PC-9 (cell line): ENCODE measurements at places on chromosomes 11 and 22.
A peak's percentile ranks its signal among the peaks of the same experiment; 100 is the strongest.

GRCh38 chr22:41116342-41116741 lies 23.9 kb downstream of the EP300 start:
- no peak for DNase-seq

DNA sequence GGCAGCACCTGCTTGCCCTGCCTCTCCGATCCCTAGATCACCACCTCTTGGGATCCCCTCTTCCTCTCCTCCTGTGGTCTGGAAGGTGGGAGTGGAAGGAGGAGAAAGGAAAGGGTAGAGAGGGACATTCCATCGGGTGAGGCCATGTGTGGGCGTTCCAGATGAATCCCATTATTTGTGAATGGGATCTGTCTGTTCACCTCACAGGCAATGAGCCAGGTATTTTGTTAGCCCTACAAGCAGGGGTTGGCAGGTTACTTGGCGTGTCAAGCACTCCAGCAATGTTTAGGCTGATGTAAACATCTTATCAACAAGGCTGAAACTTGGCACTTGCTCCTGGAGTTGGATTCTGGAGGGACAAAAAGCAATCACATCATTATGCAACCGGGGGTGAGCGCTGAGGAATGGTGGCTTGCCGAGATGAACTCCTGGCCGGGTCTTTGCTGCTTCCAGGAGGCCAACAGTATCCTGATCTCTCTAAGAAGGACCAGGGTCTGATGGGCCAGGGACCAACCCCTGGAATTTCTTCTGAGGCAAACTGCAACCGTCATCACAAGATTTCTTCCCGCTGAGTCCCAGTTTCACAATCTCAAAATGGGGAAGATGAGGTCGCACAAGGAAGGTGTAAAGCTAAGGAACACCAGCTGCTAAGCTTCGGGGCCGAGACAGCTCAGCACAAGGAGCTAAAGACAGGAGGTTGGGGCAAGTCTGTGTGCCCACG lies 7.8 kb downstream of the ADAMTS8 start:
- DNase-seq, result no peak

GRCh38 chr11:962688-963087 lies 37.0 kb downstream of the AP2A2 start:
- no peak for DNase-seq

DNA sequence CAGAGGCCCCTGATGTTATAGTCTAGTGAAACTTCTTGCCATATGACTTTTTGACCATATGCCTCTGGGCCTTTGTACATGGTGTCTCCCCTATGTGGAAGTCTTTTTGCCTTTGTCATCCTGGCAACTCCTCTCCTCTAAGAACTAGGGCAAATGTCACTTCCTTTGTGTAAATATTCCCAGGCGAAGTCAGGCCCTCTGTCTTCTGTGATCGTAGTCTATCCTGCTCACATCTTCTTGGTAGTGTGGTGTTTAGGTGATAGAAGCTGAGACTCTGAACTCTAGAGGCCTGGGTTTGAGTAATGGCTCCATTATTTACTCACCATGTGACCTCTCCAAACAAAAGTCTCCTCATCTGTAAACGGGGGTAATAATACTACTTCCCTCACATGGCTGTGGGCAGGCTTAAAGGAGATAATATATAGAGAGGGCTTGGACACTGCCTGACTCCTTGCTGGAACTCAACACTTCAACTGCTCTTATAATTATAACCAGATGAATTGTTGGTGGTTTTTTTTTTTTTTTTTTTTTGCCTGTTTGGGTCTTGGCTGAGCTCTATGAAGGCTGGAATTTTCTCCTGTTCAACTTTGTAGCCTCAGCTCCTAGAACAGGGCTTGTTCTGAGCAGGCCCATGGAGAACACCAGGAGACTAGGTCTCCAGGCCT lies 43.8 kb downstream of the INSC start:
- DNase-seq, result no peak

GRCh38 chr11:61814247-61814957 lies 2.4 kb downstream of the FADS1 start:
- DNase-seq, result peak; percentile 51

DNA sequence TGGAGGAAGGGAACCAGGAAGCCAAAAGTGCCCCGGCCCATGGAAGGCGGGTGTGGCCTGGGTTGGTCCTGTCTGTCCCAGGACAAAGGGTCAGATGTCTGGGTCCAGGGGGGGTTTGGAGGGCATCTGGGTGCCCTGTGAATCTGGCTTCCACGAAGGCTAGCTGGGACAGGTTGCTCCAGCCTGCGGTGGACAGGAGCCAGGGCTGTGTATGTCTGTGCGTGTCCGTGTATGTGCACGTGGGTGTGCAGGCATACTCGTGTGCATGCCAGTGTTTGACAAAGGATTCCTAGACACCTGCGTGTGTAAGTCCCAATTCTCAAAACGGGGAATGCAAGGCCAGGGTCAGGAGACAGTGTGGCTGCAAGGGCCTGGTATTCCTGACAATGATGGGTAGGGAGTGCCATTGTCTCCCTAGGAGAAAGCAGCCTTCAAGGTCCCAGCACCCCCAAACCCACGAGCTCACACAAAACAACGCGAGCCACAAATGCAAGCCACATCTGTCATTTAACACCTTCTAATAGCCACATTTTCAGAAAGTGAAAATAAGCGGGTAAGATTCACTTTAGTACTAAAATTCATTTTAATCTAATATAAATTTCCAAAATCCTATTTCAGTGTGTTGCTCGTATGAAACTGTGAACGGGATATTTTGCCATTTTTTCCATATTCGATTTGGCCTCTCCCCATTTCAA lies 78.4 kb upstream of the WNT7B start:
- DNase-seq, result no peak

GRCh38 chr11:76293189-76293631 lies 86.9 kb upstream of the WNT11 start:
- no peak for DNase-seq

DNA sequence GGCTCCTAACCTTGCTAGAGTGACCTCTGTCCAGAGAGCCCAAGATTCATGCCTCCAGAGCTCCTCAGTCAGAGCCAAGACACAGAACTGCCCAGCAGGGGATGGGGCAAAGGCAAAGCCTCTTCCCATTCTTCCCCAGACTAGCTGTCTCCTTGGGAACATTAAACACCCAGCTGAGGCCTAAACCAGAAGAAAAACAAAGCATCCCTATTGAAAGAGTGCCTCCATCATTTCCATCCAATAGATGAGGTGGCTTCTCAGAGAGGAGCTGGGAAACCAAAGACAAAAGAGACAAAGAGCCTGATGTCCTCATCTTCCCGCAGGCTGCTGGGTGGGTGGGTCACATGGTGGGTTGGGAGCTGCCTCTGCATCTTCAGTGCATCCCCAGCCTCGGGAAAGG lies 37.4 kb downstream of the COMMD9 start:
- DNase-seq, result no peak

GRCh38 chr11:19453651-19454257 lies 213.0 kb upstream of the E2F8 start:
- DNase-seq, result peak; percentile 59

- no peak for DNase-seq
Observed at GRCh38 chr11:44351898-44352498, 42.1 kb upstream of the ALX4 start.

- no peak for DNase-seq
Observed at GRCh38 chr22:23781065-23781464, 5.7 kb upstream of the SMARCB1 start.

GRCh38 chr11:44893308-44893822 lies 57.3 kb downstream of the TP53I11 start:
- no peak for DNase-seq

DNA sequence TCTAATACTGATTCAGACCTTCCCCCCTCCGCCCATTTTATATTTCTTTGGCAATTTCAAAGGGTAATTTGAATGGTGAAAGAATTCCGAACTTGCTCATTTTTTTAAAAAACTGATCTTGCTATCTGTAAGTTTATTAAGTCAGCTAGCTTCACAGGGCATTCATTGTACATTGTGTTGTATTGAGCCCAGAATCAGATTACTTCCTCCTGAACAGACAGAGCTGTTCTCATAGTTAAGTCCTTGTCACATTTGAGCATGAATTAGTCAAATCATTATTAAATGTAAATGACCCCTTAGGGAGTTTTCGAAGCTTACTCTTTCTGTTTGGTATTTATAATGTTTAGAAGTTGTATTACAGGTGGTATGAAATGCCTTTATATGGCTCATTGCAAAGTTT lies 34.4 kb downstream of the CYP2R1 start:
- DNase-seq, result no peak

- DNase-seq, result no peak
Observed at GRCh38 chr11:35949242-35949641, 5.4 kb downstream of the LDLRAD3 start.

DNA sequence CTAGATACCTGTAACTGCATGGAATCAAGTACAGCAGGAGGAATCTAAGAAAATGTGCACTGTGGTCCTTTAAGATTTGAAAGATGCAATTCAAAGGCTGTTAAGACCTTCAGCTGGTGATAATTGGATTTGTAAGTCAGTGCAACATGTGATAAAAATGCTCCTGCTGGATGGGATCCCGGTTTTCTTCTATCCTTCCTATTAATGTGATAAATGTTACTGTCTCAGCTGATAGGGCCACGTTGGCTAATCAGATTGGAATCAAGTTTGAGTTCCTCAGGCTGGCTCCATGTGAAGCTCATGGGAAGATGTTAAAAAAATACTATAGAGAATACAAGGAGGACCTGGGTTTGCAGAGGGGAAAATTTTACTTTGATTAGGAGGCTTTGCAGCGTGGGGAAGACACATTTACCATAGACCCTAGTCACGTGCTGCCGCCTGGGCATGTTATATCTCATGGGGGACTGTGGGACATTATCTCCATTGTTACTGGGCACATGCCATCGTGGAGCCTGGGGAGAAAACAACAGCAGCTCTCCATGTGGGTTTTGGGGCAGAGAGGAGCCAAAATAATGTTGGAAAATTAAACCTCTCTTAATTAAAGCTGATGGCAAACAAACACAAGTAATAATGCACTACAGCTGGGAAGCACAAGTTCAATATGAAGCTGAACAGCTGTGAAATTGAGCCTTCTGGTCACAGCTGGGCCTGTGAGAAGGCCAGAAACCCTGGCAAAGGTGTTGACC lies 652.5 kb downstream of the NTM start:
- no peak for DNase-seq

DNA sequence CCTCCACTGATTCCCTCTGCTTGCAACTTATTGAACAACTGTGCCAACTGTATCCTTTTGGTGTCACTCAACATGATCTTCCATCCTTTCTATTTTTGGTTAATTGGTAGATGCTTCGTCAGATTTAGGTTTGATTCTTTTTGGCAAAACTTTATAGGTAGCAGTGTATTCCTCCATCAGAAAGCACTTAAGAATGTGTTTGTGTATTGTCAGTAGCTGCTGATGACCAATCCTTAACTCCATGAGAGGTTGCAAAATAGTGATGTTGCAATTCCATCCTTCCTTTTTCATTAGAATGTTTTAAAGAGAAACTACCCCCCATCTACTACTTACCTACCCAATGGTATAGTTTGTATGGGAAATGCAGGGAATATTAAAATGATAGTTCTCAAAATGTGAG lies 22.1 kb downstream of the FAM76B start:
- no peak for DNase-seq

- no peak for DNase-seq
Observed at GRCh38 chr22:20392983-20393704, 807 bp upstream of the ZNF74 start.

GRCh38 chr11:93870616-93871015 lies 20.2 kb upstream of the VSTM5 start:
- DNase-seq, result no peak

DNA sequence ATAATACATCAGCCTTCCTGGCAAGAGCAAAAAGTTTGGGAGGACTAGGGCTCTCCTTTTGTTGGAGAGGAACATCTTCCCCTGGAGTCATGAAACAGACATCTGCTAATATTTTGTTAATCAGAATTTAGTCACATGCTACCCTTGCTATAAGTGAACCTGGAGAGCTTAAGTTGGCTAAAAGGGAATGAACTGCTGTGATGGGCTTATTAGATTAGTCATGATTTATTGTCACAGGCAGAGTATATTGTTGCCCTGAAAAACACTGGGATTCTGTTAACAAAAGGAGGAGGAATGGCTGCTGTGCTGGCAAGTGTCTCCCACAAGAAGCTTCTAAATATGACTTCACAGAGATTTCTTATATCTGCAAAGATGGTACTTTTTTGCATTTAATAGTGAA lies 16.0 kb downstream of the TCP11L1 start:
- no peak for DNase-seq

- DNase-seq, result no peak
Observed at GRCh38 chr22:25551396-25551795, 13.1 kb upstream of the GRK3 start.

DNA sequence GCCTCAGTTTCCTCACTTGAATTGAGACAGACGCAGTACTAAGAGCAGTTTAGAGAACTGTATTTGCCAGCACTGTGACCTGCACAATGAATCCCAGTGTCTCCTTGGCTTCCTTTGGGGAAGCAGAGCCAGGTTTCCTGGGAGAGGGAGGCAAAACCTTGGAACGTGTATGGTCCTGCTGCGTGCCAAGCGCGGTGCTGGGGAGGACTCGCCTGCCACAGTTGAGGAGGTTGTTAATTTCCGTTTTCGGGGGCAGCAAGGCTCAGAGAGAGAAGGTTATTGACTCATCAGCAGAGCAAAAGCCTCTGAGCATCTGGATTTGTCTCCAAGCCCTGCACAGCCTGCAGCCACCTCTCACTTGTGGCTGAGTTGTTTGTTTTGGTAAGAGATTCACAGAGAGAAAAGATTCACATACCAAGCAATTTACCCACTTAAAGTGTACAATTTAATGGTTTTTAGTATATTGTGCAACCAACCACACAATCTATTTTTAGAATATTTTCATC lies 10.8 kb downstream of the SYT12 start:
- DNase-seq, result no peak

DNA sequence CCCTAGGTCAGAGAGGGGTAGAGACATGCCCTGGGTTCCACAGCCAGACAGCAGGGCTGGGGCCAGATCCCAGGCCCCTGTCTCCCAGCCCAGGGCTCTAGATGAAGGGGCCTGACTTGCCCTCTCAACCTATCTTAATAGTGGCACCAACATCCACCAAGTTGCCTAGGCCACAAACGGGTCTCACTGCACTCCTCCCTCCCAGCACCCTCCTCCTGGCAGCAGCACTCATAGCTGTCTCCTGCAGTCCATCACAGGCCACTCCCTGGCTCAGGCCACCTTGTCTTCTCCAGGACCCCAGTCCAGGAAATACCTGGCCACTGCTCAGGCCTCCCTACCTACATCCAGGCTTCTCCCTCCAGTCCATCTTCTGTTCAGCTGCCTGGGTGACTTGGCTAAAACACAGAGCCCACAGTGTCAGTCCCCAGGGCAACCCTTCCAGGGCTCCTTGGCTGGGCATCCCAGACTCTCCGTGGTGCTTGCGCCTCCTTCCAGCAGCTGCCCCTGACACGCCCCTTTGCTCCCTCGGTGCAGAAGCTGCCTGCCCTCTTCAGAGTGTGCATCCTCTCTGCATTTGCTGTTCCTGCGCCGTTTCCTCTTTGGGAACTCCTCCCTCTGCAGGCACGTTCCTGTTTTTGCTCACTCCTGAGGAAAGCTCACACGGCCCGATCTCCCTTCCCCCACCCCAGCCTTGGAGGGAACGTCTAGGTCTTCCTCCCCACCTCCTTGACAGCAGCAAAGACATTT lies 40.5 kb downstream of the LRRC32 start:
- DNase-seq, result no peak
